ENCODE measurements at places on chromosomes 7 and 10.

- DNase-seq, result no peak
Observed at GRCh38 chr10:92142512-92142911, 148.4 kb downstream of the CPEB3 start.

- no peak for DNase-seq
Observed at GRCh38 chr10:100561005-100561404, 25.3 kb downstream of the HIF1AN start.

- no peak for DNase-seq
Observed at GRCh38 chr7:40865441-40866233, 730.8 kb downstream of the SUGCT start.

DNA sequence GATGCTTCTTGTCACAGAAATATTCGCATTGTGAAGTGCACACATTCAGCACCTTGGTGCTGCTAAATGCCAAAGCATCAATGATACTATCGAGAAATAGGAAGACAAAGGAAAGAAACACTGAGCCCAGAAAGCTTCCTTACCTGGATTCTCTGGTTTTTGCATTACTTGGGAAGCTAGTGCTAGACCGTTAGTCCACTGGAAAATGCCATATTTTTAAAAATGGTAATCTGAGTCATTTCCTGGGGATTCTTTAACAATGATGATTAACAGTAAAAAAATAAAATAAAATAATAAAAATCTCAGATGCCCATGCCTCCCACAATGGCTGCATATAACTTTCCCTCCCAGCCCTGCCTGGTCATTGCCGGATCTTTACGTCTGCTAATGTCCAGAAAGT lies 420.1 kb upstream of the MGMT start:
- DNase-seq, result no peak

- DNase-seq, result peak; percentile 23
Observed at GRCh38 chr10:44576702-44577191, 191.8 kb upstream of the CXCL12 start.

- no peak for DNase-seq
Observed at GRCh38 chr10:43225787-43226153, 41.1 kb downstream of the RASGEF1A start.

DNA sequence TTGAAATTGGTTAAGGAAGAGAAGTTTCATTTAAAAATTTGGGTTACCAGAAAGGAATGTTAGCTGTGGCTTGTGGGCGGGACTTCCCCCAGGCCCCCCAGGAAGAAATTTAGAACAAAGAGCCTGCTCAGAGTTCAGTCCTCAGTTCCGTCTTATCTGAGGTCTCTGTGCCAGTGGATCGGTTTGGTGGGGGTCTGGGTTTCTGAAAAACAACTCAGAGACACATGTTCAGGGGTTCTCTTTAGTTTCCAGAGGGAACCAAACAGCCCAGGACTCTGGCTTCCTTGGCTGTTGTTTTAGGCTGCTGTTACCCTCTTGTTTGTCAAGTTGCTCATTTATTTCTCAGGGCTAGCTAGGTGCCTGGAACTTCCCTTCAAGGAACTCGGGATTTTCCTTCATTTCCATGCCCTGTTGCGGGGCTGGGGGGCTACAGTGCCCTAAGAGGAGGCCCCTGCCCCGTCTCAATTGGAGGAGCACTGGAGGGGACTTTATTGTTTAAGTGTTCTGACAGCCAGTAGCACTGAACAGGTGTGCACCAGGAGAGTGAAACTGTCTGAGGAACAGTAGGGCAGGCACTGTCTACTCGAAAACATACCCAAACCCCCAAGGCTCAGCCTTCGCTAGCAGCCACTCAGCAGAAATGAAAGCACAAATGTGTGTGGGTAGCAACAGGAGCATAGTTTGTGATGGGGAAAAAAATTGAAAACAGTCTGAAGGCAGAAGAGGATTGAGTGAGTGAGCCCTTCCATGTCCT lies 59.9 kb downstream of the ALOX5 start:
- DNase-seq, result no peak

- no peak for DNase-seq
Observed at GRCh38 chr7:22413211-22413610, 56.3 kb upstream of the RAPGEF5 start.

DNA sequence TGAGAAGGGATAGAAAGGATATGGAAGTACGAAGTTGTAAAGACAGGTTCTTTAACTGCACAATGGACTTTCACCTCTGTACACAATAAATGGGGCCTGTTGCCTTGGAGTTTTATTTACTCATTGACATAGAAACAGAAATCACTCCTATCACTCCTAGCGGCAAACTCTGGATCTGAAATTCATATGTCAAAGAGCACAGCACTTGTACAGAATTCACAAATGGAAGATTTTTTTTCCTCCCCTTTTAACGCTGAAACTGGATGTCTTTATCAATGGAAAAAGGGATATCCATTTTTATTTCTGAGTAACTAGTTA lies 18.2 kb downstream of the NT5C3A start:
- no peak for DNase-seq

GRCh38 chr7:50069613-50070012 lies 23.4 kb downstream of the ZPBP start:
- DNase-seq, result no peak

- no peak for DNase-seq
Observed at GRCh38 chr10:96765406-96766240, 45.3 kb upstream of the PIK3AP1 start.

DNA sequence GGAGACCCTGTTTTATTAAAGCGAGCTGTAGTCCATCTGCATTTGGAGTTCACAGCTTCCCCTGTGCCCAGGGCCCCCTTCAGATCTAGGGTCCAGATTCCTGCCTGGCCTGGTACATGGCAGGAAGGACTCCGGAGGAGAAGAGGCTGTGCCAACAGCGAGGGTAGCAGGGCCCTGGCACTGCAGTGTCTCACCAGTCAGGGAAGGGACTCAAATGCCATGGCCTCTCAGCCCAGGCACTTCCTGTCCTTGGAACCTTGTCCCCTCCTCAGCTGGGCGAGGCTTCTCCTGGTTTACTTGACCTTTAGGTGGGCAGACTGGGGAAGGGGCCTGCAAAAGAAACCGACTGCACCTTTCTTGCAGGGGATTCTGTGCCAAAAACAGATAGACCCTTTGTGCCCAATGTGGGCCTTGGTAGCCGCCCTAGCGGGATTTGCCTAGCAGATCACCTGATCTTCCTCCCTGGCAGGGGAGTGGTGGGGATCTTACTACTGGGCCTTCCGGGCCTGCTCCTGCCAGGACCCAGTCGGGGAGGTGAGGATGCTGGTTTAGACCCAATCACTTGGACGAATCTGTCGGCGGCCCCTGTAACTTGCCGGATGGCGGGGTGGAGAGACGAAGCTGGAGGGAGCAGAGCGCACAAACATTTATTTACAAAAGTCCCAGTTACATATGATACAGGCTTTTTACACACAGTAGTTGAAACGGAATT lies 161.9 kb downstream of the RNF216 start:
- no peak for DNase-seq

GRCh38 chr7:6453734-6454133 lies 6.0 kb upstream of the DAGLB start:
- peak; percentile 82 for DNase-seq

GRCh38 chr7:6096581-6096980 lies 65.4 kb downstream of the ANKRD61 start:
- DNase-seq, result no peak

DNA sequence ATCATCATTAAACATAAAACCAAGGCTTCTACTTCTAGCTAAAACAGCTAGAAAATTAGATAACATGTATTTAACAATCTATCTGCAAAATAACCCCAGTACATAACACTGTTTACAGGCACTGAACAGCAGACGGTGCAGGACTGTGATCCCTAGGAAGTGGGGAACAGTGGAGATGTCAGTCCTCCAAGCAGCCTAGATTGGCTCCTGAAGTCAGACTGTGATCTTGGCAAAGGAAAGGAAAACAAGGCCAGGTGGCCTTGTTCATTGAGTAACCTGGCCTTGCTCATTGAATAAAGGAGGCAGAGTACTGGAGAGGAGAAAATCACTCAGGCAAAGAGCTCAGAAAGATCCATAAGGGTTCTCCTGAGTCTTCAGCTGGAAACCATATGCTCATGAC lies 77.7 kb upstream of the DIP2C start:
- no peak for DNase-seq

GRCh38 chr10:33353853-33354252 lies 19.4 kb upstream of the NRP1 start:
- DNase-seq, result no peak

GRCh38 chr7:157829491-157829890 lies 492.7 kb downstream of the DNAJB6 start:
- DNase-seq, result no peak

DNA sequence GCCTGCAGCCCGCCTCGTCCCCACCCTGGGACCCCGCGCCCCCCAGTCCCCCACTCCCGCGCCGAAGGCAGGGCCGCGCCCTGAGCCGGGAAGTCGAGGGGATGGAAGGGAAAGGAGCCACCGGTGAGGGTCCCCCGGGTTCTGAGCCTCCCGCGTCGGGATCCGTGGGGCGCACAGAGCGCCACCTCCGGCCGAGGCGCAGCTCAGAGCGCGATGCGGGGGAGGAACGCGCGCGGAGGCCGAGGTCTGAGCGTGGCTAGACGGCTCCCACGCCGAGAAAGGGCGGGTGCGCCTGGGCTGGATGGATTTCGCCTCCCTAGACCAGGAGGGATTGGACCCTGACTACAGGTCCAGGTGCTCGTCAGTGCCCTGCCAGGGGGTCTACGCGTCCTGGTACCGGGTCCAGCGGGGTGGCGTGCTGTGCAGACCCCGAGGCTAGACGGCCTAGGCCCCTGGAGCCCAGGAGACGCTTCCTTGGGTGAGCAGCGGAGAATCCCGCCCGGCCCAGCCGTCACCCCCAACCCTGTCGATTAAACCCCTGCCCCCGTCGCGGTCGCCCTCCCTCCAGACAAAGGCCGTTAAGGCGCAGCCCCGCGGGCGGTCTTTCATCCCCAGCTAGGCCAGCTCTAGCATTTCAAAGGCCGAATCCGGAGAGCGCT lies 986 bp upstream of the PDGFA start:
- no peak for DNase-seq

DNA sequence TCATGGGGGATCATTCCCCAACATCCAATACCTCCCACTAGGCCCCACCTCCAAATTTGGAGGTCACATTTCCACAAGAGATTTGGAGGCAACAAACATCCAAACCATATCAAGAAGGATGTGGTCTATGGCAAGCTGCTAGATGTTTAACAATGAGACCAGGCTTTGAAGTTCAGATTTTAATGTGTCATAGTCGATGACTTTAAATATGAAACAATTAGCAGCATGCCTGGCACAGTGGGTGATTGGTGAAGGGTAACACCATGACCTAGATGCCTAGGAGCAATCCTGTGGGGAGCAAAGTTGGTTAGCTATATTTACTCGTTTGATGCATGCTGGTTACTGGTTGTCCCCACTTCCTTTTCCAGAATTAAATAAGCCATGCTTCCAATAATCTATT lies 356.4 kb upstream of the VWC2 start:
- DNase-seq, result no peak

DNA sequence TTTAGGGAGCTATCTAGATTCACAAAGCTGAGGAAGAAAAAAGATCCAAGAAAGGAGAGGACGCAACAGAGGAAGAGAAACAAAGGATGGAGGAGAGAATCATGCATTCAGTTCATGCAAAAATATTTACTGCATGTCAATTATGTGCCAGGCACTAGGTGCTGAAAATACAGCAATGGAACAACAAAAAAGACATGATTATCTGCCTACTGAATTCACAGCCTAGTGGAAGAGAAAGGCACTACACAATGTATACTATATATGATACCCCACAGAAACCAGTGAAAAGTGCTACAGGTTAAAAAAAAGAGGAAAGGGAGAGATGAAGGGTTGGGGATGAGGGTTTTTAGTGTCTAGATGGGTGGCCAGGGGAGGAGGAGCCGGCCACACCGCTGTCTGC lies 520.4 kb upstream of the CELF2 start:
- no peak for DNase-seq

DNA sequence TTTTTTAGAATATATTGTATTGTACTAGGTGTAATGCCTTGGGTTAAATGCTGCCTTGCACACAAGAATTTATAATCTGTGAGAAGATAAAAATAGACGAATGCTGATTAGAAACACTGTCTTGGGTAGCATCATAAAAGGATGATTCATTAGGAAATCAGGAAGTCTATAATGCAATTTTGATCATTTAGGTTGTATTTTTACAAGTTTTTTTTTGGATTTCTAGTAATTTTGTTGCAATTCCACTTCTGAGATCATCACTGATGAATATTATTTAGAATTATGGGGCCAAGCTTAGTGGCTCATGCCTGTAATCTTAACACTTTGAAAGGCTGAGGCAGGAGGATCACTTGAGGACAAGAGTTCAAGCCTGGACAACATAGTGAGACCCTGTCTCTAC lies 29.6 kb downstream of the WBP1L start:
- no peak for DNase-seq

- no peak for DNase-seq
Observed at GRCh38 chr10:128887856-128888255, 579.2 kb upstream of the MGMT start.

DNA sequence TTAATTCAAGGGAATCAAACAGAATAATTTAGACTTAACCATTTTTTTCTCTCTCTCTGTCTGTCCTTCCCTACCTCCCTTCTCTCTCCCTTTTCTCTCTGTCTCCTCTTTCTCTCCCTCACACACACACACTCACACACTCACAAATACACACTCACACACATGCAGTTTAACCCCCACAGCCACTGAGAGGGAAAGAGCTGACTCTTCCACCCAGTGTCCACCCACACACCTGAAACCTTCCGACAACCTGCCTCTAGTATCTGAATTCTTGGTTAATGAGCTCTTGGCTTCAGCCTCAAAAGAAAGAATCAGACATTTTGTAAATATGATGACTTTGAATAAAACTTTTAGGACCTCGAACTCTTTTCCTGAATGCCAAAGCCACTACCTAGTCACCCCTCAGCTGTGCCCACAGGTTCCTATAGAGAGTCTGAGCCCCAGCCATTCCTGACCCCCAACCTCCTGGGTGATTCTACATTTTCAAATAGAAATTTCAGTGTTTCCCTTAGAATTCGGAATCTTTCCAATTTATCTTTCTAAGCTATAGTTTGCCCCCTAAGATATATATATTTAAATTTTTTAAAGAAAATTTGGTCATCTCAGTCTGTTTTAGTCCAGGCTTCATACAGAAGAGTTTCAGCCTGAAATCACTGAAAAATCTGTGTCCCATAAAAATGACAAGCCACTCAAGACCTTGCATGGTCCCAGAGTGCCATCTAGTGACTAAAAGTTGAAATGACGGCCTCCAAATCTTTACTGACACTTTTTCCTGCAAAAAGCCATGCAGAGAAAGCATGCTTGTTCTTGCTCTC lies 202.8 kb downstream of the IPMK start:
- no peak for DNase-seq

- DNase-seq, result no peak
Observed at GRCh38 chr7:103867874-103868273, 121.6 kb downstream of the RELN start.

GRCh38 chr10:98825741-98826140 lies 379.0 kb upstream of the HPS1 start:
- no peak for DNase-seq

- DNase-seq, result no peak
Observed at GRCh38 chr7:142482891-142483658, 225.2 kb upstream of the PRSS58 start.

DNA sequence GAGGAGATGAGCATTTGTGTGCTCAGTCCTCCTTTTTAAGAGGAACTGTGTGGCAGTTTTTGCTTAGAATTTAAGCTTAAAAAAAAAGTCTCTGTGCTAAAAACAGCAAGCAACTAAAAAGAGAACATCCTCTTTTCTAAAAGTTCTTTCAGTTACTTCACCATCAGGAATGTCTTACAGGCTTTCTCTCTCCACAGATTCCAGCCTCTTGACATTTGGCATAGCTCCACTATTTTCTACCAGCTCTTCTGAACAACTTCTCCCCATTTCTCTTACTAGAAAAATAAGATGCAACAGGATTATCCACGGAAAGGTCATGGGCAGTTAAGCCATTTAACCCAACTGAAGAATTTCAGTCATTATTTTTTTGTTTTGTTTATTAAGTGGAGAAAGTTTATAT lies 13.2 kb downstream of the PCLO start:
- DNase-seq, result no peak

Measured in AG04449 (cell line).